NCI-H460 (cell line): ENCODE measurements at places on chromosomes 5 and 9.

GRCh38 chr5:137491121-137491520, 8.0 kb downstream of the SPOCK1 start:
- no peak for DNase-seq

- peak; percentile 11 for DNase-seq
Measured at GRCh38 chr9:15231788-15232635, 75.0 kb downstream of the TTC39B start.

GRCh38 chr9:22008717-22009505, at the start of gene CDKN2B:
TSS of gene CDKN2B (minus strand) at chr9:22009305. CDS start at chr9:22008953, 352 bp downstream.
- no peak for DNase-seq

- DNase-seq = no peak
Measured at GRCh38 chr9:37309136-37309535, 113.4 kb upstream of the GRHPR start.

GRCh38 chr5:172437445-172438318, 16.6 kb downstream of the SH3PXD2B start:
- no peak for DNase-seq

DNA sequence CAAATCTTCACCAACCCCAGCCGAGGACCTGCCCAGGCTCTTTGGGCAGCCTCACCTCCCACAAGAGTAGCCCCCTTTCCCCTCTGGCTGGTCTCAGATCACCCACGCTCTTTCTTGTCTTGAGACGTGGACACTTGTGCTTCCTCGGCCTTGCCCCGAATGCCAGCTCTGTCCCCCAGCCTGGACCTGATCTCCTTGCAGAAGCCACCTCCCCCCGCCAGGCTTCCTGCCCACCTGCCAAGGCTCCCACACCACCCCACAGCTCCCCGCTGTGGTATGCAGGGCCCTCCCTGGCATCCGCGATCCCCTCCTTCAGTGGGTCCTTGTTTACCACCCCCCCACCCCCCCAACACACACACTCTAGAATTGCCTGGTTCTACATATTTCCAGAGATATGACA, 133.7 kb downstream of the ROR2 start:
- no peak for DNase-seq

DNA sequence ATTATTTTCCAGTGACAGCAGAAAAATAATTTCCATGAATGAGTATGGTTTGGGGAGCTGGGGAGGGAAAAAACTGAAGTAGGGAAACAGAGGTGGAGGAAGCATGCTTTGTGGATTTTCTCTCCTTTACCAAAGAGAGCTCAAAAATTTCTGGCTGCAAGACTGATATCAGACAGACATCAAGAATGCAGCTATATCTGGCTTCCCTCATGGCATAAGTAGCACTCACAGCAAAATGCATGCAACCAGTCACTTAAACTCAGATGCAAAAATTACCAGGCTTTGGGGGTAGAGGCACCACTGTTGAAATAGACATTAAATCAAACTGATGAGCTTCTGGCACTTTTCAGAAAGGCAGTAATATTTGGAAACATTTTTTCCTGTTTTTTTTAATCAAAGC, 196.9 kb downstream of the TSSK1B start:
- DNase-seq = no peak

DNA sequence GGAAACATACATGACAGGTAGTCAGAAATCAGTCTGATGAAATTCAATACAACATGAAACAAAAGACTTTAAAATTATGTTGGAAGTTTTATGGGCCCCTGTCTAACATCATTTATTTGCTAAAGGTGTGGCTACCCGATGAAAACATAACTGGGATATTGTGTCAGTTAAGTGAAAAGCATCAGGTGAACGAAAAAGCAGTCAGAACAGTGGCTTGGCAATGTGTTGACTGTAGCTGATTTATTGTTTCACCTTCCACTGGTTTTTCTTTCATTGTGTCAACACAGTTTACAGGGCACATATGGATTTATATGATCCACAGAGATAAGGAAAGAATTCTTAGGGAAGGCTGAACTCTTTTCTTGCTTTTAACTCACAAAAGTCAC, 429.6 kb upstream of the ZNF608 start:
- DNase-seq = no peak

DNA sequence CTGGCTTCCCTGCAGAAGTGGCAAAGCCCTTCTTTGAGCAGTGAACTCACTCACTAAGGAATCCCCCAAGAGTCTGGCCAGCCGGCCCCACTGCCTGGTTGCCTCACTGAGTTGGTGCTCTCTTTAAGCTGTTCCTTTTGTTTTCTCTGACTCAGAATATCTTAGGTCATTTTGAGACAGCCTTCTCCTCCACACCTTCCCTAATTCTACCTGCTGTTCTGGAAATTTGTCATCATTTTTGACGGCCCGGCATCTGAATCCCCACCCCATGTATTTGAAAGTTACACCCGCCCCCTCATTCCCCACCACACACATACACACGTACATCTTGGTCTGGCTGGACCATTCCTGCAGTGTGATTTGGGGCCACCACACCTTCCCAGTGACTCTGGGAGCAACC, 41.8 kb downstream of the FGF1 start:
- no peak for DNase-seq

GRCh38 chr5:177479774-177480173, 6.3 kb upstream of the DBN1 start:
- DNase-seq = no peak
